ENCODE measurements at places on chromosomes 11 and 22.

GRCh38 chr11:20669820-20670684 is 666 bp downstream of the NELL1 start:
- no peak for DNase-seq

DNA sequence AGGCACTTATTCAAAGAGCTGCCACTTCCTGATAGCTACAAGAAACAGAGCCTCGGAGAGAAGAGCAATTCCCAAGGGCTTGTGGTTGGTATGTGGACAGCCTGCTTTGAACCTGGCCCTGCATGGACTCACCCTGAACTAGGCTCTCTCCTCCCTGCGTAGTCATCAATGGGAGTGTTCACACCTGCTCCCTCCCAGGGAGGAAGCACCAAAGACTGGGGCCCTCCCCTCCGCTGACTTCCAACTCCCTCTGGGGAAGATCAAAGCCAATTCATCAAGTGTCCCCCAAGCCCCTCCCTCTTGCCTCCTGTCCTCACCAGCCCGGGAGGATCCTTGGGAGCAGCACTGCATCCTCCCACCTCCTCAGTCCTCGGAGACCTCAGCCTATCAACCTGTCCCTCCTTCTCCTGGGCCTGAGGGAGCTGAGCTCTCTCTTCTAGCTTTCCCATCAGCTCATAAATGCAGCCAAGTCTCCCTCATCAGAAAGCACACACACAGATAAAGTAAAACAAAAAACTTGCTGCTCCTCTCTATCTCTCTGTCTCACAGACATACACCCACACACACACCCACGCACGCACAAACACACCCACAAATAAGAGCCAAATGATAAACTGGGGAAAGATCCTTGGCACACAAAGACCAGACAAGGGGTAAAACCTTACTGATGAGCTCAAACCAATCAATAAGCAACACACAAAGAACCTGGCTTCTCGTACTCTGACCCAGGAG is 3.3 kb downstream of the A4GALT start:
- DNase-seq, result no peak

DNA sequence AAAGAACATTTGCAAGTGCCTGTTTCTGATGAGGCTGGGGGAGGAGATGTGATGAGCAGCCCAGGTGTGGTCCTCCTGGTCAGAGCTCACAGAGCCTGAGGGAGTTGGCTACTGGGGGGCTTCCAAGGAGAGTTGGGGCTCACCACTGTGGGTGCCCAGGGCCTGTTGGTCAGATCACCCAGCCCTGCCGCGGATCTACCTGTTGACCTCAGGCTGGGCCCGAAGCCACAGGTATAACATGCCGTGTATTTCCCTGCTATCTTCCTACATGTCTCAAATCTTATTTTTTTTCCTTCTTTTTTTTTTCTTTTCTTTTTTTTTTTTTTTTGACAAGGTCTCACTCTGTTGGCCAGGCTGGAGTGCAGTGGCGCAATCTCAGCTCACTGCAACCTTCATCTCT is 199.7 kb upstream of the TBCEL start:
- DNase-seq, result no peak

DNA sequence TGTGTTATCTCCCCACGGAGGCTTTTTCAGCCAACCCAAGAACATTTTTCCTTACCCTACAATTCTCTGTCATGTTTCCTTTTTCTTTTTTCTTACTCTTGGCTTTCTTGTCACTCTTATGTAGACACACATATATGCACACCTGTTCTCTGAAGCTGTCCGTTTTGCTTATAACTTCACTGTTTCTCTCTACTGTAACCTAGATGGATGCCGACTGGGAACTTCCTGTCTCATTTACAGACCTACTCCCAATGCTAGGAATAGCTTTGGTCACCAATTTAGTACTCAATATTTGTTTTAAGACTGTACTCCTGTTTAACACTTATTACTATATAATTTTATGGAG is 9.9 kb upstream of the CASP12 start:
- no peak for DNase-seq

GRCh38 chr11:86930957-86931547 is 24.1 kb downstream of the FZD4 start:
- DNase-seq, result no peak

DNA sequence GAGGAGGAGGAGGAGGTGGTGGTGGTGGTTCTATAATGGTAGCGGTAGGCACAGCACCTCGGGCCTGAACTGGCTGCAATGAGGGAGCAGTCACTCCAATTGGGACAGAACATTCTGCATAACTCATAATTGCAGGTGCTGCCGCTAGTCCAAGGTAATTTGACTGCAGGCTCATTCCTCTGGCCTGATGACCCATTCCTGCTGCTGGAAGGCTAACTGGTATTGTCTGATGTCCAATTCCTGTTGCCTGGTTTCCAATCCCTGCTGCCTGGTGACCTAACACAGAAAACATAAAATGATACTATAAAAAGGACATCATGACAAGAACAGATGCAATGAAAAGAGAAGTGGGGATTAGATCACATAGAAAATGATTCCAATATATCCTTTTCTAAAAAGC is 7.9 kb upstream of the AGBL2 start:
- no peak for DNase-seq

GRCh38 chr22:33465554-33465953 is 407.4 kb upstream of the SYN3 start:
- DNase-seq, result no peak

GRCh38 chr22:50221410-50222300 is 20.8 kb downstream of the SELENOO start:
- no peak for DNase-seq

GRCh38 chr11:107699371-107700285 is 12.2 kb downstream of the SLN start:
- no peak for DNase-seq

DNA sequence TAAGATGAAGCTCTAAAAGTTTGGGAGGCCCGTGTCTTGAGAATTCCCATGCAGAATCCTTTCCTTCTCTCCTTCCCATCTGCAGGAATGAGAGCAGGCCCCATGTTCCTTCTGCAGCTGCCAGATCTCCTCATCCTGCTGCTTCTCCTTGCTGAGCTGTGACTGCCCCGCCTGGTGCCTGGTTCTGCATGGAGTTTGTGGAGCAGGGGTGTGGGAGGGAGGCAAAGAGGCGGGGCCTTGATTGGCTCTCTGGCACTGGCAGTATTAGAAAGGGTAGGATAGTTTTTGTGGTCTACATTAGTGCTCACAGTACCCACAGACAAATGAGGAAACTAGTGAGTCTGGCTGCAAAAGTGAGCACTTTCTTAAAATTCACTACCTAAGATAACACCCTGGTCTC is 91.1 kb upstream of the CLPB start:
- no peak for DNase-seq

DNA sequence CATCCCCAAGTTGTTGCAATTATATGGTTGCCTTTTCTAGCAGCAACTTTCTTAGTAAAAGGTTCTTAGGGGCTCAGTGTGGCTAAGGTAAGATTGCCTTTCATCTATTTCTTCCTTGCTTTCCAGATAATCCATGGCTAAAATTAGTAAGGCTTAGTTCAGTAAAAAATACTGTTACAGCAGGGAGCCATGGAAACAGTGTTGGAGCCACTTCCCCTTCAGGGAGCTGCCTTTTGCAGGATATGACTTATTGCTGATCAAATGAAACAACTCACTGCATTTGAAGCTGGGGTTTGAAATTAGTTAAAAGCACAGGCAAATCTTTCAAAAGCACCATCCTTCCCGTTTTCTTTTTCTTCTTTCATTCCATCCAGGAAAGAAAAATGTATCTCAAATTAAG is 184.3 kb downstream of the C11orf87 start:
- DNase-seq, result no peak

DNA sequence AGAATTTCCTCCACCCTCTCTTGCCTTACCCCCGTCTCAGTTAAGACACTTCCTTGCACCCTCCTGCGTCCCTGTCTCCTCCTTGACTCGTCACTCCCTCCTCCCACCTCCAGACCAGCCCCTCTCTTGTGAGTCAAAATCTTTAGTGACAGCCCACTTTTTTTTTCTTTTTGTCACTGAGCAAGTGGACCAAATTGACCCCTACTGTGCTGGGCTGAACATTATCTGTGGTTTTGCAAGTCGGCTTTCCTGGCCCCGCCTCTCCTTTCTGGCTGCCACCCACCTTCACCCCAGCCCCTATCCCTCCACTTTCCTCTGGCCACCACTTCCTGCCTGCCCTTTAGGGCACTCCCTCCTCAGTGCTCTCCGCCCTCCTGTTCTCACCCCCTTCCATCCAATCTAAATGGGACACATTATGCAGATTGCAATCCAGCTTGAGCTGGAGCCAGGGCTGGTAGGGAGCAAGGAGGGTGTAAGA is at the start of gene APLNR:
APLNR (minus strand) TSS at position 47 of the 478 bp plus-strand sequence. CDS start 246 bp downstream, outside the sequence.
- no peak for DNase-seq

DNA sequence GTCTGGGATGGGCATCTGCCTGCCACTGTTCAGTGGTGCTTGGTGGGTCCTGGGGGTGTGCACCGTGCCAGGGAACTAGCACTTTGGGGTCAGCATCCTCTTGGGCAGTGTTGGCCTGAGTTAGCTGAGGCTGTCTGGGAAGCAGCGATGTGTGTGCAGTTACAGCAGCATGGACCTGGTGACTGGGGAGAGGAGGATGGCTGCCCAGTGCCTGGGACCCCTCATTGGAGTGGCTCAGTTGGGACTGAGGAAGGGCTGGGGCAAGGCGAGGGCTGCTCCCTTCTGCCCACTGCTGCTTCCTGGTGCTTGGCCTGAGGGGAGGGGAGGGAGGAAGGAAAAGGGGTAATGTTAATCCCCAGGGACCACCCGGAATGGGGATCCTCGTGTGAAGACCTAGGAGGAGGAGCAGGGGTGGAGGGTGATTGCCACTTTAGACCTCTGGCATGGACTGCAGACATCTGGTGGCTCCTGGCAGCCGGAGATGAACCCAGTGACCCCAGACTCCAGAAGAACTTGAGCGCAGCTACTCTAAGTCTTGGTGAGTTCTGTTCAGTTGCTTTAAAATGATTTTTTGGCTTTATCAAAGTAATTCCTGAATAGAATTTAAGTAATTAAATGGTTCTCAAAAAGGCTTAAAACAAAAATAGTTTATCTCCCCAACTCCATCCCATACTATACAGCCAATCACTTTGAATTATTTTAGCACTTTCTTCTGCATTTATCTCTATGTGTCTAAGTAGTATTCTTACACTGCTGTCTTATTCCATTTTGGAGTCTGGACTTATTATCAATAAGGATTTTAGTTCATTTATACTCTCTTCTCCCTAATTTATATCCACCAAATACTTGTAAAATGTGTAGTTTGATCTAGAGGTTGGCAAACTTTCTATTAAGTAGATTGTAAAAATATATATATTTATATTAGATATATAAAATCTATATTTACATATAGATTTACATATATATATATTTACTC is 15.4 kb upstream of the TMEM191C start:
- no peak for DNase-seq

GRCh38 chr11:10302359-10302743 is 2.5 kb upstream of the ADM start:
- no peak for DNase-seq

- no peak for DNase-seq
These were observed 44.7 kb upstream of the RTL6 start for GRCh38 chr22:44542561-44543222.

DNA sequence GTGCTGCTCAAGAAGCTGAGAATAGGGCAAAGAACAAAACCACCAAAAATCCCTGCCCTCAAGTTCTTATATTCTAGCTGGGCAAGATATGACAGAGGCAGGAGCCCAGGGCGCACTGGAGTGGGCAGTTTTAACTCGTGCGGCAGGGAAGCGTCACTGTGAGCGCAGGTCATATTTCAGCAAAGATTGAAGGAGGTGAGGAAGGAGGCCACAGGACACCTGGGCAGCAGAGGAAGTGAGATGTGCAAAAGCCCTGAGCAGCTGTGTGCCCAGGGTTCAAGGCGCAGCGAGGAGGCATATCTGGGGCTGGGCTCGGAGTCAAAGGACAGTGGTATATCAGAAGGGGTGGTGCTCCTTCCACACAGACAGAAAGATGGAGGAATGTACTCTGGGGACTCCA is 13.5 kb downstream of the KCNC1 start:
- DNase-seq, result no peak

DNA sequence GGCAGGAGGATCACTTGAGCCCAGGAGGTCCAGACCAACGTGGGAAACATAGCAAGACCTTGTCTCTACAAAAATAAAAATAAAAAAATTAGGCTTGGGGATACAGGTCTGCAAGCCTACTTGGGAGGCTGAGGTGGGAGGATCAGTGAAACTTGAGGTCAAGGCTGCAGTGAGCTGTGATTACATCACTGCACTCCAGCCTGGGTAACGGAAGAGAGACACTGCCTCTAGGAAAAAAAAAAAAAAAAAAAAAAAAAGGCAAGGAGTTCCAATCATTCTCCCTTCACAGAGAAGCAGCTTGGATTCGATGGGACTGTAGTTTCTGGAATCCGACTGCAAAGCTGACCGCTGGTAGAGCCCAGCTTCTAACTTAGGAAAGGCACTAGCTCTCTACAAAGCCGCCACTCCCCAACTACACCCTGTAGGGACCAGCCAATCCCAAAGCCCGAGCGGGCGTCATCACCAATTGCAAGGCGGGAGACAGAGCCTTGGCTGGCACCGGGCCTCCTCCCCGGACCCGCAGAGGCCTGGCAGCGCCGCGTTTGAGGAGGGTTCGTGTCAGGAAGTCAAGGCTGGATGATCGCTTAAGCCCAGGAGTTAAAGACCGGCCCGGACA is 716 bp upstream of the DDB2 start:
- DNase-seq, result peak; percentile 65

DNA sequence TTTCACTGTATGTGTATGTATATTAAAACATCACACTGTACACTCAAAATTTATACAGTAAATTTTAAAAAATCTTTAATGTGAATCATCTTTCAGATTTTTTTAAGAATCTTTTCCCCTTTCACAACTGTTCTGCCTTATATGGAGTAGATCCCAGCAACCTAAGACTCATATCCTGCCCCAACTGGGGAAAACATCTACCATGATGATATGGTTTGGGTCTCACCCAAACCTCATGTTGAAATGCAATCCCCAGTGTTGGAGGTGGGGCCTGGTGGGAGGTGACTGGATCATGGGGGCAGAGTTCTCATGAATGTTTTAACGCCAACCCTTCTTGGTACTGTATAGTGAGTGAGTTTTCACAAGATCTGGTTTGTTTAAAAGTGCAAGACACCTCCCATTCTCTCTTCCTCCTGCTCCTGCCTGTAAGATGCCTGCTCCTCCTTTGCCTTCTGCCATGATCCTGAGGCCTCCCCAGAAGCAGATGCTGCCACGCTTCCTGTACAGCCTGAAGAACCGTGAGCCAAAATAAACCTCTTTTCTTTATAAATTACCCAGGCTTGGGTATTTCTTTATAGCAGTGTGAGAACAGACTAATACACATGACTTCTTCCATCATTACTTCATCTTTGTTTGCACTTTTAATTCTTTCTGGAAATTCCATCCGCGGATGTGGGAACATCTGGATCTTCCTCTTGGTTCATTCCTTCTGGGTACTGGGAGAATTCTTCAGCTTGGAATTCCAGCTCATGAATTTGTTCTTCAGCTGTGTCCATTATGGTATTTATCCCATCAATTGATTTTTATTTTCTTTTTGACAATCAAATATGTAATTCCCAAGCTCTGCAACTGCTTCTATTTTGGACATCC is 36.9 kb downstream of the LINC01488 start:
- no peak for DNase-seq

- DNase-seq, result peak; percentile 5
These were observed 1151.2 kb upstream of the CCDC90B start for GRCh38 chr11:84437071-84437980.

GRCh38 chr11:15493921-15494620 is 379.3 kb downstream of the INSC start:
- DNase-seq, result no peak

DNA sequence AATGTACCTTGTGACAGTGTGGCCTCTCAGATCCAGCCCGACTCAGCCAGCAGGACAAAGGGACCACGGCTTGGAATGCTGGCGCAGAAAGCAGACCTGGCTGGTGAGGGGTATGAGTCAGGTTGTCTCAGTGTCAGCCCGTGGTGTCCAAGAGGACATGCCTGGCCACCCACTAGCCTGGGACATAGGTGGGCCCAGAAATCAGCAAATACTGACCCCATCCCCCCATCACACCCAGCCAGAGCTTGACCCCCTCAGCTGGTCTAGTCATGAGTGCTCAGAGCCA is 4.5 kb downstream of the BANF1 start:
- DNase-seq, result no peak

Data from GM12891 (cell line).